ENCODE measurements at places on chromosomes 4 and X. TPM values are rescaled to one million over a fixed set of nuclear protein-coding genes. Genes with fewer than 3 reads are reported as not detected.

- DNase-seq, result no peak
Measured at GRCh38 chr4:80255329-80256095, 11.0 kb upstream of the FGF5 start.

Gene FRMD7
- not detected for total RNA-seq

- DNase-seq, result no peak
Measured at GRCh38 chr4:110248100-110248499, 49.7 kb upstream of the ELOVL6 start.

DNA sequence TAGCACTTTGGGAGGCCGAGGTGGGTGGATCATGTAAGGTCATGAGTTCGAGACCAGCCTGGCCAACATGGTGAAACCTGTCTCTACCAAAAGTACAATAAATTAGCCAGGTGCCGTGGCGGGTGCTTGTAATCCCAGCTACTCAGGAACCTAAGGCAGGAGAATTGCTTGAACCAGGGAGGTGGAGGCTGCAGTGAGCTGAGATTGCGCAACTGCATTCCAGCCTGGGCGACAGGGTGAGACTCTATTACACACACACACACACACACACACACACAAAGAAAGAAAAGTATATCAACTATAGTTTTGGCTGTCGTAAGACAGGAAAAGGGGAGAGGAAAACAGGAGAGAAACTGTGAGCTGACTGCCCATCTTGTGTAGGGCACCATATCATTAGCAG lies 171.7 kb downstream of the ADAMTS3 start:
- DNase-seq, result no peak

All from omental fat pad (tissue), 4 donors.